ENCODE measurements at places on chromosomes 5 and 9. TPM values are rescaled to one million over a fixed set of nuclear protein-coding genes. Genes with fewer than 3 reads are reported as not detected.

- H3K36me3 ChIP-seq, result no peaks in the 10 kb centered on the region
- H3K4me1 ChIP-seq, result no peaks in the 10 kb centered on the region
- H3K4me3 ChIP-seq, result no peak overlapping the region
- no peak overlapping the region for H3K27ac ChIP-seq
- peak; percentile 20 for DNase-seq
Measured at GRCh38 chr5:133754575-133755169, 142.3 kb upstream of the FSTL4 start.

RUSC2 gene
- 10.0 TPM for total RNA-seq

DNA sequence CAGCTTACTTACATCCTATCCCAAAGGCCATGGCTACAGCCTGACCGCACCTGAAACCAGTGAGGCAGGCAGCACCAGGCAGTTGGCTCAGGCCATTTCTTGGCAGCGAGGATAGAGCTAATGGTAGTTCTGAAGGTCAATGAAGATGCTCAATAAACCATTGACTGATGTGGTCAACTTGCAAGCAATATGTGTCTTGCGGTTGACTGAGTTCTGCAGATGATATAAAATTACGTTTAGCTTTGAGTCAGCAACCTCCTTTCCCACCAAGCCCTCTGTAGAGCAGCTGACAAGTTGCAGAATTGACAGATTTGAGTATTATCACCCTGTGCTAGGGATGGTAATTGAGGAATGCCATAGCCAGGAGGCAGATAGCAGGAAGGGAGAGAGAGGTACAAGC is 189.0 kb upstream of the PUM3 start:
- H3K4me1 ChIP-seq, result no peaks in the 10 kb centered on the region
- DNase-seq, result no peak

DNA sequence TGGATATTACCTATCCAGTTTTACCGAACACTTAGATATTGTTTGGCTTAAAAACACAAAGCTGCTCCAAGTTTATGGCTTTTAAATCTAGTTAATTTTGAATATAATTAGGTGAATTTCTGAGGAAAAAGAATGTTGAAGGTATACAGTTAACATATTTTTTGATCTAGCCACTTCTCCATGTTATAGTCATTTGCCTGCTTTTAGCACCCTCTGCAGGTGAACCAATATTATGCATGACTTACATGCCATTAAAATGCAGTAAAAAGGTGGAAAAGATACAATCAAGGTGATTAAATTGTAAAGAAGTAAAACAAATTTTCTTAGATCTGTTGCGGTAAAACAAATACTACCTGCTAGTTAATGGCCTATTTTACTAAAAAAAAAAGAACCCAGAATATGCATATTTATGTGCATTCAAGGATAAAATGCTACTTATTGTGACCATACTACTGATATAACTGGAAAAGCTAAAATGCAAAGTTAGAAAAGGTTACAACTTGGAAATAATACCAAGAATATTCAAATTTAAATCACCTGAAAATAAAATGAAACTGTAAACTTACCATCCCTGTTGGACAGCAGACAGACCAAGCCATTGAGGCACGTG is 132.1 kb downstream of the AP3B1 start:
- H3K4me1 ChIP-seq, result no peaks in the 10 kb centered on the region
- no peak overlapping the region for H3K4me3 ChIP-seq
- H3K27me3 ChIP-seq, result no peaks in the 10 kb centered on the region
- DNase-seq, result peak; percentile 18

Data from fibroblast of lung (primary cell).